Thoracic aorta (tissue), 2 donors: ENCODE measurements at places on chromosomes 3 and 15. TPM values are rescaled to one million over a fixed set of nuclear protein-coding genes. Genes with fewer than 3 reads are reported as not detected.

CHRFAM7A gene
- total RNA-seq: 7.0 TPM

DNA sequence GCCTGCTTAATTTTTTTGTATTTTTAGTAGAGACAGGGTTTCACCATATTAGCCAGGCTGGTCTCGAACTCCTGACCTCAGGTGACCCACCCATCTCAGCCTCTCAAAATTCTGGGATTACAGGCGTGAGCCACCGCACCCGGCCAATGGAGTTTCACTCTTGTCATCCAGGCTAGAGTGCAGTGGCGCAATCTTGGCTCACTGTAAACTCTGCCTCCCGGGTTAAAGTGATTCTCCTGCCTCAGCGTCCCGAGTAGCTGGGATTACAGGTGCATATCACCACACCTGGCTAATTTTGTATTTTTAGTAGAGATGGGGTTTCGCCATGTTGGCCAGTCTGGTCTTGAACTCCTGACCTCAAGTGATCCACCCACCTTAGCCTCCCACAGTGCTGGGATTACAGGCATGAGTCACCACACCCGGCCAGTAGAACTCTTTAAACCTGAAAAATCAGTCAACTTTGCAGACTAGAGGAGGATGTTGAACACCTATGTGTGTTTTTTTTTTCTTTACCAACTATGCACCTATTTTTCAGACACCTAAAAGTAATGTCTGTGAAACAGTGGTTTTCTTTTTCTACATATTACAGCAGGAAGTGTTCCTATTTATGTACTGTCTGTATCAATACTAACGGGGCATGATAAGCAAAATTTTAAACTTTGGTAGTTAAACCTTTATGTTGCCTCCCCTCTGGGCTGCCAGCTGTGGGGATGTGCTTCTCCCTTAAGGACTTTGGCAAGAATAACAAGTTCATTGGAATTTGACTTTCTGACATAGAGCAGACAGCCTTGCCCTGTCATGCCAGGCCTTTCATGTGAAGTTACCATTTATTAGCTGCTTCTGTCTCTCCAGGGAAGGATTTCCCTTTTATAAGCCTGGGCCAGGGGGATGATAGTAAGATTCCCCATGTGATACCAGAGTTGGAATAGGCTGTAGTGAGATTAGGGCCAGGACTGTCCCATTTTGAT is 8.1 kb downstream of the ARIH2 start:
- H3K4me3 ChIP-seq: no peak overlapping the region
- DNase-seq: no peak
- H3K36me3 ChIP-seq: peaks cover 21% of the 10 kb centered on the region

DNA sequence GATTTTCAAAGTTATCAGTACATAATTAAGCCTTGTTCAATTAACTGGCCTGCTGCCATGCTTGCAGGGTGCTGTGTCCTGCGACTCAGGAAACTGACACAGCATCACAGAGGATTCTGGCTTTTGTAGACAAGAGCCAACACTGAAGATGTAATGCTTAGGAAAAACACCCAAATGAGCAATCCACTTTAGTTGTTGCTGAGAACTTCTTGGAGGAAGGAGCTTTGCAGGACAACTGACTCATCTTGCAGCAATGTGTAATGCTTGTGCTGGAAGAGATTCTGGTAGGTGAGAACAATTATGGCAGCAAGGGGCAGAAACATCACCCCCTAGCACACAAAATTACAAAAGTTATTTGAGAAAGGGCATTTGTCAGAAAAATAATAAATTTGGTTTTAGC is 67.6 kb downstream of the NLGN1 start:
- no peak overlapping the region for H3K4me3 ChIP-seq
- no peak overlapping the region for H3K27ac ChIP-seq
- H3K4me1 ChIP-seq: no peaks in the 10 kb centered on the region
- no peaks in the 10 kb centered on the region for H3K36me3 ChIP-seq
- H3K27me3 ChIP-seq: no peaks in the 10 kb centered on the region

GRCh38 chr3:191523148-191523547 is 62.2 kb downstream of the PYDC2 start:
- DNase-seq: no peak
- H3K36me3 ChIP-seq: no peaks in the 10 kb centered on the region
- H3K27me3 ChIP-seq: no peaks in the 10 kb centered on the region
- H3K27ac ChIP-seq: no peak overlapping the region
- no peaks in the 10 kb centered on the region for H3K4me1 ChIP-seq

DNA sequence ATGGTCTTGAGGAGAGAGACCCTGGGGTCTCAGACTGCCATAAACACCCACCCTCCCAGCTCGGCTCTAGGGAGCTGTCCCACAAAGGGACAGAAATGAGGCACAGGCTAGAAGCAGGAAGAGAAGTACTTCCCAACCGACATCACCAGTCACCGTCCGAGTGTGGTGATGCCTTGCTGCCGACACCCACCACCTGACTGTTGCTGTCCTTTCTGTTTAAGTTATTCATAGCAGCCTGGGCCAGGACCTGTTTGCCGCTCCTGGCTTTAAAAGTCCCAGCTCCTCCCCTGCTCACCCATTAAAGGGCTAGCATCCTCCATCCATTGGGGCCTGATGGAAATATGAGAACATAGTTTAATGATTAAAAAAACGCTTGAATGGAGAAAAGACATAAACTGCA is 13.2 kb upstream of the SPG11 start:
- H3K4me3 ChIP-seq: no peak overlapping the region
- no peaks in the 10 kb centered on the region for H3K27me3 ChIP-seq
- H3K4me1 ChIP-seq: no peaks in the 10 kb centered on the region
- DNase-seq: no peak

DNA sequence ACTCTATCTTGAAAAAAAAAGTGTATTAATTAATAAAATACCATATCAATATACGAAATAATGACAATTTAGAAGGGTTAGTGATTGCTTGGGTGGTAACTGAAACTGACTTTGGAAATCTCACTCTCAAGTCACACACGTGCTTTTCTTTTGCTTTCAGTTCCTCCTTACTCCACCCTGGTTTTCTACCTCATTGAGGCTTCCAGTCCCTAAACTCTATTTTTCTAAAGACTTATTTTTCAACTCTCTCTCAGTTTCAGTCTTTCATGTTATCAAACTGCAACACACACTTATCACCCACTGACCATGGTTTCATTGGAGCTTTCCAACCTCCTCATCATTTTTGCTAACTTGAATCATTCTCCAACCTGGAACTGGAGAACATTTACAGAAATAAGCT is 23.5 kb downstream of the IL12A start:
- no peak overlapping the region for H3K4me3 ChIP-seq
- H3K27ac ChIP-seq: no peak overlapping the region

TIPARP gene
- 77.2 TPM for total RNA-seq

MTMR10 gene
- total RNA-seq: 44.7 TPM

GJD2 gene
- not detected for total RNA-seq
